Germinal center (tissue), 1 donor: ENCODE measurements at places on chromosomes 1 and 21.
A peak's percentile ranks its signal among the peaks of the same experiment; 100 is the strongest.

- no peak for DNase-seq
These were observed 104.2 kb downstream of the IGSF21 start for GRCh38 chr1:18211764-18212163.

DNA sequence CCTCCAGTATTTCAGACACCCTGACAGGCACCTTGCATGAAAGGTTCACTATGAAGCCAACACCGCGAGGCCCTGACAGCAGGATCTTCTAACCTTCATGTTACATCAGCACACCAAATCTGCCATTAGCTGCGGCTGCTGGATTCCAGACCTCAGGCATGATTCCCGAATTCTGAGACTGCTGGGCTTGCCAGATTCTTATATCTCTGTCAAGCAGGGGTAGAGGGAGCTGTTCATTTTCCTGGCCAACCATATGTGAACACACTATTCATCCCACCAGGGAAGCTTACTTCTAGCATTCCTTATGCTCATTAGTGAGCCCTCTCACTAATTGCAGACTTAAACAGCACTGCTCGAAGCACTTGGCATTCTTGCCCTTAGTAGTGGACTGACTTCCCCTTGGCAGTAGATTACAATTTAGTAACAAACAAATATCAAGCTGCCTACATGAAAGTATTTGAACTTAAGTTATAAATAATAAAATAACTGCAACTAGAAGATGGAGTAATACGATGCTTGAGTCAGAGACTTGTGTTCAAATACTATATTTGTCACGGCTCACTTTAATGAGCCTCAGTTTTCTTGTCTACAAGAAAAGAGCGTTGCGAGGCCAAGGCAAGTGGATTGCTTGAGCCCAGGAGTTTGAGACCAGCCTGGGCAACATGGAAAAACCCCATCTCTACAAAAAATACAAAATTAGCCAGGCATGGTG lies 43.3 kb downstream of the NID1 start:
- no peak for DNase-seq

- DNase-seq = no peak
These were observed 111.5 kb downstream of the CNIH3 start for GRCh38 chr1:224727351-224728289.

DNA sequence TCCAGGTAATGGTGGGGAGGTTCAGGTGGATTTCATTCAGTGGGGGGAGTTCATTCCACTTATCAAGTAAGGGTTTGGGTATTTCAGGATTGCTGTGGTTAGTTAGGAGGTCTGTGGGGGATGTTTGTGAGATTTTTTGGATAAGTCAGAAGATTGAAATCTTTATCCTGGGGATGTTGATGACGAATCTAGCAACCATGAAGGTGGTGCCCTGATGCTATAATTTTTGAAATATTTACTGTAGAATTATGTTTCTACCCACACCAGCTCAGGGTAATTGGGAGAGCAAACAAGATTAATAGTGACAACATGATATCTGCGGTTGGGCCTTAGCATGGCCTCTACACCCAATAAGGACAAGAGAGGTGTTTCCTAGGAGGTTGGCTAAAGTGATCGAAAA lies 28.3 kb downstream of the SUCO start:
- DNase-seq = no peak

DNA sequence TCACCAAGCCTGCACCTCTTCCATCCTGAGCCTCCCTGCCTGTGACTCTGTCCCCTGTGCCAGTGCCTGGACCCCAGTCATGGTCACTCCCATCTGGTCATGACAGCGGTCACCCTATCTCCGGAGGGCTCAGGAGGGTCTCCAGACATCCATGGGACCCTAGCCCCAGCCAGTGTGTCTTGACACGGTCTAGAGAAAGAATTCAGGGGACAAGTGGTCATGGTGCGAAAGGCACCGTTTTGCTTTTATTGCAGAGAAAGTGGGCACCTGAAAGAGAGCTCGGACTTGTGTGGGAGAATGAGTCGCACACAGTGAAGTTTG lies 4.7 kb upstream of the RIPK4 start:
- no peak for DNase-seq

- DNase-seq = no peak
These were observed 18.8 kb upstream of the CASZ1 start for GRCh38 chr1:10814976-10815857.

DNA sequence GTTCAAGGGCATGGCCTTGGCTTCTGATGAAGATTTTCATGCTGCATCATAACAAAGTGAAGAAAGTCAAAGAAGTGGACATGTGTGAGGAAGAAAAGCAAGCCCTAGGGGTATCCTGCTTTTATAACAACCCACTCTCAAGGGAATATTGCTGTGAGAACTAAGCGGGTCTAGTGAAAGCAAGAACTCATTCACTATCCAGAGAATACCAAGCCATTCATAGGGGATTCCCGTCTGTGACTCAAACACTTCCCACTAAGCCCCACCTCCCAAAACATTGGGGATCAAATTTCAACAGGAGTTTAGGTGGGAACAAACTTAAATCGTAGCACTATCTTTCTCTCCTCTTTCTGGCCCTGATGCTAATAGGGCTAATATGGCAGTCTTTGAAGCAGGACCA lies 98.5 kb upstream of the CTTNBP2NL start:
- DNase-seq = no peak

DNA sequence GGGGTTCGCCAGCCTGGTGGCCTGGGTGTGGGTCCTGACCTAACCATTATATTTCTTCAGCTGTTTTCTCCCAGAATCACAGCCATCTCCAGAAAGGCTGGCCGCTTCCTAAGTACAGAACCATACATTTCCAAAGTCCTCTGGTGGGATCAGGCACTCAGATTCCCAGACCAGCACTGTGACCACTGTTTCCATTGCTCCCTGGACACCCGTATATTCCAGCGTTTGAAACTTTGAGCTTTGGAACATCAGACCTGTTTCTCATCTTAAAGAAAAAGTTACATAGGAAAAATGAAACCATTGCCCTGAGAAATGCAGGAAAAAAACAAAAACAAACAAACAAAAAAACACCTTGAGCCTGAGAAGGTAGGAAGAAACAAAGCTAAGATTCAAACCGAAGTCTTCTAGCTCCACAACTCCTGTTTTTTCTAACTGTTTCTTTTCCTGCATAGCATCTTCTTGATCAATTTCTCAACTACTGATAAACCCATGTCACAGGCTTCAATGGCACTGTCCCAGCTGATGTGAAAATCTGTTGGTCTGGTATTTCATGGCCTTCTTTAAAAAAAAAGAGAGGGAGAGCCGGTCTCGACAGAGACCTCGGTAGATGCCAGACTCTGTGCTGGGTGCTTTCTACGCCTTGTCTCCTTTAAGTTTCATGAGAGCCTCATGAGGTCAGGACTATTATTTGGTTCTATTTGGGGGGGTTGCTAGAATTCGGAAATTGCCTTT lies 221.3 kb downstream of the TOMM20 start:
- no peak for DNase-seq

- DNase-seq = no peak
These were observed 9.2 kb downstream of the SMIM12 start for GRCh38 chr1:34850382-34850781.

GRCh38 chr1:1359308-1359663 lies 931 bp upstream of the MXRA8 start:
- DNase-seq = no peak

DNA sequence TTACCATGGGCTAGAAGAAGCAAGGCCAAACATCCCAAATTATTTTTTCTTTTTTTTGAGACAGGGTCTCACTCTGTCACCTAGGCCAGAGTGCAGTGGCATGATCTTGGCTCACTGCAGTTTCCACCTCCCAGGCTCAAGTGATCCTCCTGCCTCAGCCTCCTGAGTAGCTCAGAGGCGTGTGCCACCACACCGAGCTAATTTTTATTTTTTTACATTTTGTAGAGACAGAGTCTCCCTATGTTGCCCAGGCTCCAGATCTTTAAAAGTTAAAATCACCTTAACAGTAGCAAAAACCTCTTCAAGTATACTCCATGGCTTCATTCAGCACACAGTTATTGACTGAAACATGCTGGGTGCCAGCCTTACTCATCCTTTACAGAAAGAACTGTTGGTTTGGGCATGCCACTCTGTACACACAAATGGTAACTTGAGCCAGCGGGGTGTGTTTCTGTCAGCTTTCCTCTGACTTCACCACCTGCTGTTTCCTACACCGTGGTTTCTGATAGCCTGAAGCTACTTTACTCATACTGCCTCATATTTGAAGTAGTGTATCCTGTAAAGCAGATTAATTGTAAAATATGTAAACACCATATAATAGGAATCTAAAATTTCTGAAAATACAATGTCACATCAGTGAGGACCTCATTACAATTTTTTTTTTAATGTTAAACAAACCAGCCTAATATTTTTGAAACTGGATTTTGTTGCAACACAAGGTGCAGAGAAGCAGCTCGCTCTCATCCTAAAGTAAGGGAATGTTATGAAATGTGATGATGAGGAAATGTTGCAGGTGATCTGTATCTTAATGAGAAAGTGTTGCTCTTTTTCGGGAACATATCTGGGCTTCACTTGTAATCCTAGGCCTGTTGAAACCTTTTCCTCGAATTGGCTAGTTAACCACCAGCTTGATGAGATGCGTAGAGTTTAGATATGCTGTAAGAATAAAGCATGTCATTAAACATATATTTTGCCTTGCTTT lies 113.9 kb downstream of the ATP5PO start:
- no peak for DNase-seq

DNA sequence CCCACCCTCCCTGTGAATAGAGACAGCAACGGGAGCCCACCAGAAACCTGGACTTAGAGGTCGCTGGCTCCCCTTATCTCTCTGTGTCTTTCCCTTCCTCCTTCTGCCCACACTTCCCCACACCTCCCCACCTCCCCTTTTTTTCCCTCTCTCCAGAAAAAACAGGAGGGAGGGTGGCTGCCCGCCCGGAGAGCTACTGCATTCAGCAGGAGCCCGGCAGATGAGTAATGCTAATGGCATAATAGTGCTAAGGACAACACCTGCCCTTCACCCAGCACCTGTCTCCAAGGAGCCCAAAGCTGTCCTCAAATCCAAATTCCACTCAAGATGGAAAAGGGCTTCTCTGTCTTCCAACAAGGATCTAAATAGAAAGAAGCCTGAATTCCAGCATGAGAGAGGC lies 11.4 kb upstream of the PRELP start:
- DNase-seq = no peak

- DNase-seq = no peak
These were observed 6.9 kb downstream of the C1orf162 start for GRCh38 chr1:111480674-111481073.

GRCh38 chr1:6353619-6353954 lies 40.0 kb downstream of the ACOT7 start:
- DNase-seq = no peak

- no peak for DNase-seq
These were observed 36.6 kb downstream of the XCL2 start for GRCh38 chr1:168507231-168507630.

DNA sequence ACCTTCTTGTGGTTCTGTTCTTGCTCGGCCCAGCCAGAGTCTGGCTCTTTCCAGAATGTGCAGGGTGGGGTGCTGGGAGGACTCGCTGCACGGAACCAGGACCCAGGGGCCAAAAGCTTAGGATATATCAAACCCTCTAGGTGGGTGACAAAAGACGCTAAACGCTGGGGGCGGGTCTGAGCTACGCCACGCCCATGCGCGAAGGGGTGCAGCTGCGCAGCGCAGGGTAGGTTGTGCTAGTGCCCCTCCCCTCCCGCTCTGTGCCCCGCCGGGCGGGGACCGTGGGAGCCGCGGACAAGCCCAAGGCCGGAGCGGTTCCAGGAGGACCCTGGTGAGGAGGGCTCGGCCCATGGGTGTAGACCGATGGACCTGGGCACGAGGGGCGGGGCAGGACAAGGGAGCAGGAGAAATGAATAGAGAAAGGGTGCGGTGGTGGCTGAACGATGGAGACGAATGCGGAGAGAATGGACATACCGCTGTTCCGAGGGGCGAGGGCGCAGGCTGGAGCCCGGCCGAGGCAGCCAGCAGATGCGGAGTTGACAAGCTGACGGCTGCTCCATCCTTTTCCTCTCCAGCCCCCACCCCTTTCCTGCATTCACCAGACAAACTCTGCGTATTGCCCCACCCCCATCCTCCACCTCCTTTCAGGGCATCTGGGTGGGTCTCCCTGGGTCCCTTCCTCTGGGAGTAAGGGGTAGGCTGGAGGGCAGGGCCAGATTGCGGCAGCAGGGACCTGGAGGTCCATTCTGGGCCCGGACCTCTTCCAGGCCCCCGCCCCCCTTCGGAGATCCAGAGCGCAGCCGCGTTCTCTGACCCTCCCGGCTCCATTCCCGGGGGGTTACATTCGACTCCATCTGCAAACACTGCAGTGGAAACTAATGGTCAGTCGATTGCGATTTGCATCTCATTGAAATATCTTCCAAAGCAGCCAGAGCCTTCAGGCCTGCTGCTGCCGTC lies at the start of gene RUSC1:
TSS of gene RUSC1 (plus strand) at position 234 of the 957 bp plus-strand sequence. CDS start 880 bp downstream, outside the sequence.
- peak; percentile 87 for DNase-seq

GRCh38 chr1:228457017-228457395 lies 30.2 kb upstream of the RNF187 start:
- peak; percentile 14 for DNase-seq

GRCh38 chr1:204265665-204266064 lies 51.9 kb upstream of the GOLT1A start:
- DNase-seq = no peak

DNA sequence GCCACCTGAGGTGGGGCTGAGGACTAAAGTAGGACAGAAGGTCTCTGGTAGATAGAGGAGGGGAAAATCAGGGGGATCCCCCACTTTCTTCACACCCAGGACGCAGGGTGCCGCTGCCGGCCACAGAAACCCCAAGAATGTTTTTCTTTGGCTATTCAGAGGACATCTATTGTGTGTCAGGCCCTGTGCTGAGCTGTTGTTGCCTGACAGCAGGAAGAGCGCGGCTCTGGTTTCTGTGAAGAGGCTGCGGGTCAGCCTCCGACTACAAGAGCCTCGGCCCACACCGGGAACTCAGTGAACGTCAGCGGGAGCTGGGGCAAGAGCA lies 407 bp upstream of the PIGV start:
- peak; percentile 57 for DNase-seq

DNA sequence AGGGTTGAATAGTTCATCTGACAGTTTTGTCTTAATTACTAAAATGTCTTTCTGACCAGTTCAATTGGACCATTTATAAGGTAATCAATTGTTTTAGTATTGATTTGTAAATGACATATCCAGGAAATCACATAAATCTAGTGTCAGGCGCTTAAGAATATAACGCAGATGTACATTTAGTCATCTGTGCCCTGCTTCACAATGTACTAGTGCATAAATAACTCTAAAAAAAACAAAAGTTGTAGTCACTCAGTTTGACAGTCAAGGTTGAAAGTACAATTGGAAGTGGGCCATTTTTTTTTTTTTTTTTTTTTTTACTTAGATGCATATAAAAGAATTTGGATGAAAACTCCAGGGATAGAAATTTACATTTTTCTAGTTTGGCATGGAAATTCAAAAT lies 490.4 kb downstream of the PTPRC start:
- no peak for DNase-seq

- DNase-seq = no peak
These were observed 144.8 kb downstream of the ST6GALNAC5 start for GRCh38 chr1:77012066-77012465.

- DNase-seq = no peak
These were observed 27.2 kb upstream of the LPAR3 start for GRCh38 chr1:84920159-84920558.
